ENCODE measurements at places on chromosomes 13 and 19.
A peak's percentile ranks its signal among the peaks of the same experiment; 100 is the strongest.

- no peak for DNase-seq
These were observed 389.3 kb downstream of the FGF9 start for GRCh38 chr13:22060187-22060586.

- no peak for DNase-seq
These were observed 188.2 kb upstream of the TSC22D1 start for GRCh38 chr13:44764302-44764692.

GRCh38 chr13:28093881-28094280 lies 6.5 kb downstream of the FLT3 start:
- DNase-seq = no peak

DNA sequence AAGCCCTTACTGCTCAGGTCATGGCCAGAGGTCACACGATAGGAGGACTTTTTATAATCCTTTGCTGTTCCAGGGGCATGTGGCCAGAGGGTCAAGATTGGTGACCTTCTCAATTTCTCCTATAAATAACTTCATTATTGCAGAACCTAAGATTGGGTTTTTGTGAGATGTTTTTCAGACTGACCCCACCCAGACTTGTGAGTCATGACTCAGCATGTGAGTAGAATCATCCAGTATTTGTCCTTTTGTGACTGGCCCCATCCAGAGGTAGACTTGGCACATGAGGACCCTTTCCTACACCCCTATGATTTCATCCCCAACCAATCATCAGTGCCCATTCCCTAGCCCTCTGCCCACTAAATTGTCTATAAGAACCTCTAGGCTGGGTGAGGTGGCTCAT lies 84.5 kb upstream of the ABCC4 start:
- no peak for DNase-seq

DNA sequence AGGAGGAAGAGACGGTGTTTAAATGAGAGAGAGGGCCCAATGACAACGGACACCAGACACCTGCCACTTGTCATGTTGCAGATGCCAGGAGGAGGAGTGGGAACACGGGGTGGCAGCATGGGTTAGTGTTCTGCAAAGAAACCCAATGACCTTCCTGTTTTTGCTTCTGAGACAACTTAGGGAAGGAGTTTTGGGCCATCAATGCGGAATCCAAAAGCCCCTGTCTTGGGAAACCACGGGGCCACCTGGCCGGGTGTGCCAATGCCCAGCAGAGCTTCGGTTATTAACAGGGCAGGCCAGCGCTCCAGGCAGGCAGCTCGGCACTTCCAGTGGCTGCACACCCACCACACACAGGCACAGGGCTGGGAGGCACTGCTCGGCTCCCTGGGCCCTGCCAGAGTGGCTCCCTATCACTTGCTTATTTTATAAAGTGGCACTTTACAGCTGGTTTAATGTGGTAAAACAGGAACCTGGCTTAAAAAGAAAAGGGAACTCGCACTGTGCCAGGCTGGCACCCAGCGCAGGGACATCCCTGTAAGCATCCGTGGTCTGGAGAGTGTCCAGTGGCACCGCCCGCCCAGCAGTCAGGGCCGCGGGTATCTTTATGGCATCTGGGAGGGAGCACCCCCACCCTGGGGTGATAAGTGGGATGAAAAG lies 19.1 kb downstream of the ELL start:
- DNase-seq = peak; percentile 80

GRCh38 chr13:73449252-73449651 lies 390.4 kb downstream of the KLF5 start:
- no peak for DNase-seq

- DNase-seq = no peak
These were observed 11.5 kb downstream of the GPR183 start for GRCh38 chr13:99295488-99296252.

DNA sequence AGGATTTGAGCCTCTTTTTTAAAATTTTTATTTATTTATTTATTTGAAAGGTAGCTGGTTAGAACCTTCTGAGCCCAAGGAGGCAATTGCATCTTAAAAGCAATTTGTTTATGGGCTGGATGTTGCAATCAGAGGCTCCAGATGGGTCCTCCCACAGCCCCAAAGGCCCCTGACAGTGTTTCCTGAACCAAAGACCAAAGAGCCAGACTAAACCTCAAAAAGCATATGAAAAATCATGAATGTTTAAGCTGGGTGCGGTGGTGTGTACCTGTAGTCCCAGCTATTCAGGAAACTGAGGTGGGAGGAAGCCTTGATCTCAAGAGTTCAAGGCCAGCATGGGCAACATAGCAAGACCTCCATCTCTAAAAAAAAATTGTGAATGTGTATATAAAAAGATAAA lies 67.8 kb upstream of the RGCC start:
- no peak for DNase-seq

DNA sequence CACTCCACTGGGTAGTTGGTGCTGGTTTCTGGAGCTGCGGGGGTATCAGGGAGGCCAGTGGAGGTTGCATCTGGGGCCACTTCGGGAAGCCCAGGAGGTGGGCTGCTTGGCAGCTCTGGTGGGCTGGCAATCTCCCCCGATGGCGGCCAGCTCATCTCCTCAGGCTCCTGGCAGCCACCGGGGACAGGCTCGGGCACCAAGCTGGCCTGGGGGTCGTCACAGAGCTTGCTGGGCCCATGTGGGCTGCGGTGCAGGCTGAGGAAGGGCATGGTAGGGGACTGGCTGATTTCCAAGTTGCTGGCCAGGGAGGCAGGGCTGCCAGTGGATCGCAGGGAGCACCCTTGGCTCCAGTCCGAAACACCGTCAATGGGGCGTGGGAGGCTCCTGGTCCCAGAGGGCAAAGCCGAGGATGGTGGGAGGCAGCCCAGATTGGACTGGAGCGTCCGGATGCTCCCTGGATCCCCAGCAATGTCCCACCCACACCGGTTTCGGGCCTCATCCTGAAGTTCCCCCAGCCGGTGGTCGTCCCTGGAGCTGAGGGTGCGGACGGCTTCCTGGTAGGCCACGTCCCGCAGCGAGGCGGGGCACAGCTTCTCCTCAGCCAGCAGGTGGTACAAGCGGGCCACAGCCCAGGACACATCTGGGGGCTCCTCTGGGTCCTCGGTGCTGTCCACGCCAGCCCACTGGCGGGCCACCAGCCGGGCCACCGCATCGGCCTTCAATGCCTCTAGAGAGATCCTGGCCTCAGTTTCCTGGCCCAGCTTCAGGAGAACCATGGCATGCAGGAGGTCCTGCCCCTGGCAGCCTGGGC lies 13.8 kb downstream of the TICAM1 start:
- no peak for DNase-seq

DNA sequence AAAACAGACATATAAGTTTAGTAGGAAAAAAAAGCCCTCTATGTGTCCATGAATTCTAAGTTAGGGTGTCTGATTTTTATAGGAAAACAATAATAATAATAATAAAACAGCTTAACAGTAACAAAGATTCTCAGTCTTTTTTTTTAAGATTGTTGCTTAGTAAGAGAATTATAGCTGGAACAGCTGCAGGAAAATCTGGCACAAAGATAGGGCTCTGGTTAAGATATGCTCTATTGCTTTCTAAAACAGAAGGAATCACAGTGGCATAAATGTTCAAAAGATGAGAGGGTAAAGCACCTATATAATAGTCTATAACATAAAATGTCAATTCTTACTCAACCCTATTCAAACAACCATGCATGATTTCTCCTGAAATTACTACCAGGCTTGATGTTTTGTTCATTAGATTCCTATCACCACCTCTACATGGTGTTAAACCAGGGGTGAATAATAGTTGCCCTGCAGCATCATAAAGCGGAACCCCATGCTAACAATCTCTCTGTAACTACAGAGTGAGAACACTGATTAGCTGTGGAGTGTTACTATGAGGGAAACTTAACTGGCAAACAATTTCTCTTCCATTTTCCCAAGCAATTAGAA lies 541.4 kb upstream of the MIR17HG start:
- DNase-seq = no peak

DNA sequence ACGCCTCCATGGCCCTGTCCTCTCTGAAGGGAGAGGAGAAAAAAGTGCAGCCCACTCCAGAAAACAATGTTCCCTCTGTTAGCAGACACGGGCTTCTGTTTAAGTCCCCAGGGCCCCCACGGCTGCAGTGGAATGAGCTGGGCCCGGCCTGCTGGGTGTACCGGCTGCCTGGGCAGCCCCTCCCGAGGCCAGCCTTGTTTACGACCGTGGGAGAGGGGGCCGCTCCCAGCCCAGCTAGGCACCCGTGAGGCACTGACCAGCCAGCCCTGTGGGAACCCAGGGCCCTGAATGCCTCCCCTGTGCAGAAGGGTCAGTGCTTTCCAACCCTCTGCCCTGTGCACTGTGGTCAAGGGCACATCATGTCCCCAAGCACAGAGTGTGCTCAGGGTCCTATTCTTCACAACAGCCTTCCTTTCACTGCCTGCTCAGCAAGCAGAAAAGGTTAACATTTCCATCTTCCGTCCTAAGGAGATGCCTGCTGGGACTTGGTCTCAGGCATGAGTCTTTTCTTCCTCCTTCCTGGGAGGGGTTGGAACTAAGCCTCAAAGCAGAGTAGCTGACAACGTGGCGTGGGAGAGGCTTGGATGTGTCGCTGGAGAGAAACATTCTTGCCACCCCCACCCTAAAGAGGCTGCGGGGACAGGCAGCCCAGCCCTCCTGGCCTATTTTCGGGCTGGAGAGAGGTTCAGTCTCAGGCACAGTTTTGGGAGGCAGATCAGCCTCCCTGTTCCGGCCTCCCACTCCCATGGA lies 90.1 kb downstream of the RGCC start:
- no peak for DNase-seq

GRCh38 chr13:51324714-51325420 lies 14.6 kb upstream of the SERPINE3 start:
- no peak for DNase-seq

DNA sequence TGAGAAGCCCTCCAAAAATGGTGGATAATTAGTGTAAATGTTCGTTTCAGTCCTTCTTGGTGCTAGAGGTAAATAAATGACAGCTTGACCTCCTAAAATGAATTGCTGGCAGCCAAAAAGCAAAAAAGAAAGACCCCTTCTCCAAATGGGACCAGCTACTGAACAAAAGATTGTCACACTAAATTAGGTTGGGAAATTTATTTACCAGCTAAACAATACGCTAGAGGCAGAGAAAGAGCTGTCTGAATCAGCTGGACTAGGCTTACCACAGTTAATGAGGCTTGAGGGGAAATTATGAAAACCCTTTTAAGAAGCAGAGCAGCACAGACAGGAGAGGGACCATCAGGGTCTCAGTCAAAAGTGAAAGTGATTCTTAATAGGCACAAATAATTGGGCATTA lies 498.9 kb downstream of the SUCLA2 start:
- DNase-seq = no peak

- DNase-seq = no peak
These were observed 1228.9 kb upstream of the MIR17HG start for GRCh38 chr13:90118467-90119071.

DNA sequence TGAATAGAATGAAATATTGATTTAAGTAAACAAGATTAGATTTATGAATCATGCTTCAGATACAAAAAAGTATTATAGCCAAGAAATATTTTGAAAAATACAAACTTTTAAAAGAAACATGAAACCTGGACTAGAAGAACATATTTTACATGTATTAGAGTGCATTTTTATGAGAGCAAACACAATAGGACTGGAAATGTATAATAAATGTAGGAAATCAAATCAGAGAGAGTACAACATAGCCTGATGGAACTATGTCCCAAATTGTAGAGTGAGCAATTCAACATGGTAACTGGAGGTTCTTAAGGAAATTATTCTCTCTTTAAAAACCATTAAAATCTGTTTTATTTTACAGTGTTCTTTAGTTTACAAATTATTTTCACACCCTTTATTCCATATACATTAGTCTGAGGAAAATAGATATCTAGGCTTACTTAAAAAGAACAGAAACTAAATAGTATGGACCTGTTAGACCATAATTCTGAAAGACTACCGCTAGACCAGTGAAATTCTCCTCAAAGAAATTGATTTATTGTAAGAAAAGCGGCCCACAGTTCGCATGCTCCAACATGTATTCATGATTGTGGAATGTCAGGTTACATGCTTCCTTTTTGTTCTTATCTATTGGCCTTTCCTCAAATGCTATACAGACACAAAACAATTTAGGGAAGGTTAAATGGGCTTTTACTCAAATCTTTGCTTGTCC lies 1526.5 kb upstream of the SLC10A2 start:
- DNase-seq = no peak

DNA sequence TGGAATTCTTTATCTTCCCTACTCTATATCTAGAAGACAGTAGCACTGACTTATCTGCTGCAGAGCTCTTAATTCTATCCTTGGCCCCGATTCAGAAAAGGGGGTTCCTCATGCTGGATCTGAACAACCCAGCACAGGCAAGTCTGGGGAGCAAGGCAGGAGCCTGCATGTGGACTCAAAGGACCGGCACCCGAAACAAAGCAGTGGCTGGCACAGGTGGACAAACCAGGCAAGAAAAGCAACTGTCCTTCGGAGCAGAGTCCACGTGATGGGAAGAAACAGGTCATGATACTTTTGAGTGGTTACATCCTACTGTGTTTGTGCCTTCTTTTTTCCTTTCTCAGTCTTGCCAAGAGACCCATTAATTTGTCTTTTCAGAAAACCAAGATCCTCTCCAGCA lies 38.3 kb downstream of the GPR42 start:
- DNase-seq = no peak

GRCh38 chr19:46746281-46747057 lies at the start of gene STRN4:
Gene STRN4, minus strand, starts transcription at chr19:46746450. Its CDS starts 20 bp downstream, at chr19:46746430.
- no peak for DNase-seq

DNA sequence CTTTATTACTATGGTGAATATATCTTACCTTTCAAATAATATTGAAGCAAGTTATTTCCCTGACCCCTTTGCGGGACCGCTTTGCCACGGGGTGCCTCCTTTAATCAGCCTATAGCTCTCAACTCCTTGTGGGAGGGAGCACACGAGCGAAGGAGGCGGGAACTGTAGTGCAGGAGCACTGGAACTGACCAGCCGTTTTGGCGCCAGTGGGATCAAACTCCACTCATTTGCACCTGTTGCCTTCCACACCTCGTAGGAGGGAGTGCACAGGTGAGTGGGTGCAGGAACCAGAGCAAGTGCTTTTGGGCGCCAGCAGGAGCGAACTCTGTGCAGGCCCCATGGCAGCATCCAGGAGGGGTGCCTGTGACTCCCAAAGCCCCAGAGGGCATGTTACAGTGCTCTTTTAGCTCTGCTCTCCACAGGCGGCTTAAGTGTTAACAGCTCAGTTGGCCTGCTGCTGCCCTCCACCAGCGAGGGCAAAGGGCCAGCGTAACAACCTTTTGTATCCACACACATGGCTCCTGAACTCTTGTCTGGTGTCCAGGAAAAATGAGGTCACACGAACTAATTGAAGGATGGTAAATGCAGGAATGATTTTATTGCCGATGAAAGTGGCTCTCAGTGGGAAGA lies 206.9 kb downstream of the GGACT start:
- DNase-seq = no peak

- DNase-seq = peak; percentile 47
These were observed 44.8 kb downstream of the C13orf42 start for GRCh38 chr13:51066091-51066831.

Measured in AML-193 (cell line).